ENCODE measurements at places on chromosomes 6 and 20.

- no peak overlapping the region for H3K27ac ChIP-seq
- no peak overlapping the region for H3K4me3 ChIP-seq
- no peaks in the 10 kb centered on the region for H3K27me3 ChIP-seq
These were observed 170.2 kb downstream of the PREX1 start for GRCh38 chr20:48657426-48658197.

- peak; percentile 66 for DNase-seq
- H3K4me1 ChIP-seq: peaks cover 6% of the 10 kb centered on the region
- H3K27me3 ChIP-seq: no peaks in the 10 kb centered on the region
- no peak overlapping the region for H3K4me3 ChIP-seq
These were observed 85.3 kb upstream of the LY86 start for GRCh38 chr6:6503191-6503590.

DNA sequence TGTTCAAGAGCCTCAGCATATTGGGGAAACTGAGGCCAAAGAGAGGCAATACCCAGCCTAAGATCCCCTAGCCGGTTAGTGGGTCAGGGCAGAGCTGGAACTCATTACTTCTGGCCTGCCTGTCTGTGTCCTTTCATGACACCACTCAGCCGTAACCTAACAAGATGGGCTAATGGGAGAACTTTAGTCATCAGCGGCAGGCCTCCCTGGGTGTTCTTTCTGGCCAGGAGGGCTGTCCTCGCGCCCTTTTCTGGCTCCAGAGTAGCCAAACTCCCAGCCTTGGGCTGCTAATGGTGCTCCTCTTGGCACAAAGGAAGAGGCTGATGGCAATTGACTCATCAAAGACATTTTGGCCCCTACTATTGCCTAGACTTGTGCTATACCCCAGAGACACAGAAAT lies 76.6 kb downstream of the NCR2 start:
- H3K4me3 ChIP-seq: no peak overlapping the region
- H3K4me1 ChIP-seq: no peaks in the 10 kb centered on the region
- no peak overlapping the region for H3K27ac ChIP-seq
- no peaks in the 10 kb centered on the region for H3K36me3 ChIP-seq

- no peaks in the 10 kb centered on the region for H3K4me1 ChIP-seq
- no peak for DNase-seq
- no peaks in the 10 kb centered on the region for H3K36me3 ChIP-seq
- H3K27me3 ChIP-seq: peaks cover 3% of the 10 kb centered on the region
- H3K27ac ChIP-seq: no peak overlapping the region
- no peak overlapping the region for H3K4me3 ChIP-seq
These were observed 138.2 kb downstream of the BMP7 start for GRCh38 chr20:57128044-57128757.

GRCh38 chr20:20568604-20569205 lies 143.7 kb downstream of the RALGAPA2 start:
- no peaks in the 10 kb centered on the region for H3K4me1 ChIP-seq
- no peak overlapping the region for H3K27ac ChIP-seq
- H3K36me3 ChIP-seq: peaks cover 27% of the 10 kb centered on the region
- H3K27me3 ChIP-seq: no peaks in the 10 kb centered on the region
- peak; percentile 43 for DNase-seq

DNA sequence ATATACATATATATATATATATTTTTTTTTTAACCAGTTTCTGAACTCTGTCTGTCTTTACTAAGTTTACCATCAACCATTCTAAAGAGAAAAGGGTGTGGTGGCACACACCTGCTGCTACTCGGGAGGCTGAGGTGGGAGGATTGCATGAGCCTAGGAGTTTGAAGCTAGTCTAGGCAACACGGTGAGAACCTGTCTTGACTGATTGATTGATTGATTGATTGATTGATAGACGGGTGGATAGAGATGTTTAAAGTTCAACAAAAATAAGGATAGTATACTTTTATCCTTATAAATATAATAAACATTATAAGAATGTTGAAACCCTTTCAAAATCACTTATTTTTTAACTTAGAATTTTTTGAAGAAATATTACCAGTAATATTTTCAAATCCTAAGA lies 30.2 kb downstream of the CEP57L1 start:
- H3K27me3 ChIP-seq: no peaks in the 10 kb centered on the region
- no peak overlapping the region for H3K27ac ChIP-seq
- H3K4me1 ChIP-seq: peaks cover 13% of the 10 kb centered on the region
- no peak overlapping the region for H3K4me3 ChIP-seq

DNA sequence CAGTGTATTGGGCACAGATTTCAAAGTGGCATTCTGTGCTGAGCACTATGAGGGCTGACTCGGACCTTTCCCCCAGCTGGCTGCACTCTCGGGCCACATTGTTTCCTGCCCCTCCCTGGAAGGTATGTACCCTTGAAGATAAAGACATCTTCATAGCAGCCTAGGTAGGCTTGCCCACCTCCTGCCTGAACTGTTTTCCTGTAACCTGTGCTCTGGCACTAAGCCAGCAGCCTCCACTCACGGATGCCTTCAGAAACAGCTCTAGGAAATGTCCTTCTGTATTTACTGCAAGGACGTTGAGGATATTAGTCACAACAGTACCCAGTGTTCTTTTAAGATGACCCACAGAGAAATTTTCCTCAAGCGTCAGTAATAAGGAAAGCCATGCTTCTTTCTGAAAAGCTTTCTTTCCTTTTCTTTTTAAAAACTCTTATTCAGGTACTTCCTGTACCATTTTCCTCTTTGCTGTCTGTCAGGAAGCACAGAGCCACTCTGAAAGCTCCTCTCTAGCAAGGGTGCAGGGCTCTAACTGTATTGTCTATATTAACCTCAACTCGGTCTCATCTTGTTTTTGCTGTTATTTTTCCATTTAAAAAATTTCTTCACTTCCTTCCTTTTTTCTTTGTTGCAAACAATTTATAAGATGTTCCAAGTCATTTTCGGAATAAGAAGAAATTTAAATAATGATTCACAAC lies 43.5 kb downstream of the TTI1 start:
- H3K36me3 ChIP-seq: peaks cover 67% of the 10 kb centered on the region
- no peaks in the 10 kb centered on the region for H3K27me3 ChIP-seq
- peaks cover 12% of the 10 kb centered on the region for H3K4me1 ChIP-seq
- DNase-seq: no peak
- H3K27ac ChIP-seq: no peak overlapping the region

All from common myeloid progenitor, CD34-positive (primary cell).